ENCODE measurements at places on chromosomes 3 and 15.

GRCh38 chr15:48720646-48721045 lies 75.1 kb upstream of the FBN1 start:
- no peak for DNase-seq

GRCh38 chr3:192273001-192273696 lies 454.2 kb downstream of the FGF12 start:
- DNase-seq, result no peak

DNA sequence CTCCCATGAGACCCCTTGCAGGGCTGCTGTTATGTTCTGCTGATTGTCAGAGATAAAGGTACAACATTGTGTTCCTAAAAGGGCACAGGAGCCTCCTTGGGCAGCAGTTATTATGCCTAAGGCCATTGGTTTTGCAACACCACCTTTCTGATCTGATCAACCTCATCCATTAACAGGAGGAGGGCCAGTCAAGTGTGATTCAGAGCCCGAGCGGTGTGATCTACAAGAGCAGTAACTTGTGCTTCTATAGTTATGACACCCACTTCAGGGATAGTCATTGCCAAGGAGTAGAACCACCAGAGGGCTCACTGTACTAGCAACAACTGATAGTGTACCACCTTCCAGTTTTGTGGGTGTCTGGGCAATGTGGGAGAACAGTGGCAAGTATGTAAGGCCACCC lies 1457.9 kb upstream of the CADM2 start:
- no peak for DNase-seq

- DNase-seq, result no peak
These were observed 264.4 kb upstream of the NR2E3 start for GRCh38 chr15:71545923-71546322.

- peak; percentile 89 for DNase-seq
These were observed 1.4 kb upstream of the PRKCI start for GRCh38 chr3:170220871-170221270.

DNA sequence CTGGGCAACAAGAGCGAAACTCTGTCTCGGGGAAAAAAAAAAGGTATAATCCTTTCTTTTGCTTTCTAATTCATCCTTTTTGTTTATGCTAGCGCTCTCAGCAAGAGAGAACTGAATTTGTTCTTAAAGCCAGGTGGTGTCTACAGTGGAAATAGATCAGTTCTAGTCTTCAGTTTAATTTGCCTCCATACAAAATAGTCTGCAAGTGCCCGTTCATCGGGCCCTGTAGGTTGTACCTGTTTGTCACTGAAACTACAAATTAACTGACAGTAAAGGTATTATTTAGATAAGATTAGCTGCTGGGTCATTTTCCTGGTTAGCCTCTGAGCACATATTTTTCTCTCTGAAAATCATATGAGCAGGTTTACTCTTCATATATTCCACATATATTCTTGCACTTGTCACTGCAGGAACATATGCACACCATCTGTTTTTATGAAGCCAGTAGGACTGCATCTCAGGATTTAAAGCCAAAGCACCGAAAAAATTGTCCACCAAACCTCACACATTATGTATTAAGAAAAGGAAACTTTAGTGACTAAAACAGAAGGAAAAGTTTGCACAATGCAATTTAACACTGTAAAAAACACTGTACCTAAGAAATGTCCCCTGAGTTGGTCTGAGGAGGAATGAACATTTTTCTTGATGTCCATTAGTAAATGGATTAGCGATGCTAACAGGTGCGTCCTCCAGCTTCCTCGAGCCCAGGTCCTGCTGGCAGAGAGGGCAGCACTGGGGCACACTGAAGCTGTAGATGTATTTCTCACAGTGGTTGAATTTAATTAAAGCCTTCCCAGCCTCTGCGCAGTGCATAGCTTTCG lies 437 bp downstream of the MKRN2OS start:
- no peak for DNase-seq

DNA sequence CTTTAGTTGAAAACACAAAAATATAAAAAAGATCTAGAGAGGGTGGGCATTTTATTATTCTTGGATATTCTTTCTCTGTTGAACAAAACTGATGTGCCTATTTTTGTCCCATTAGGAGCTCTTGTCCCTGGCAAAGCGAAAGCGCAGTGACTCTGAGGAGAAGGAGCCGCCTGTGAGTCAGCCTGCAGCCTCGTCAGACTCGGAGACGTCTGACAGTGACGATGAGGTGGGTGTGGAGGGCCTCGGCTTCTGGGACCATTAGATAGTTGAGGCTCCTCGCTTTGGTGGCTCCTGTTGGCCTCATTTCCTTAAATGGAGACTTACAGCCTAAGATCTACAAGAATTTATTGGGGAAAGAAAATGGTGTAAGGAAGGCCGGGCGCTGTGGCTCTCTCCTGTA lies 21.3 kb downstream of the RTF1 start:
- no peak for DNase-seq

DNA sequence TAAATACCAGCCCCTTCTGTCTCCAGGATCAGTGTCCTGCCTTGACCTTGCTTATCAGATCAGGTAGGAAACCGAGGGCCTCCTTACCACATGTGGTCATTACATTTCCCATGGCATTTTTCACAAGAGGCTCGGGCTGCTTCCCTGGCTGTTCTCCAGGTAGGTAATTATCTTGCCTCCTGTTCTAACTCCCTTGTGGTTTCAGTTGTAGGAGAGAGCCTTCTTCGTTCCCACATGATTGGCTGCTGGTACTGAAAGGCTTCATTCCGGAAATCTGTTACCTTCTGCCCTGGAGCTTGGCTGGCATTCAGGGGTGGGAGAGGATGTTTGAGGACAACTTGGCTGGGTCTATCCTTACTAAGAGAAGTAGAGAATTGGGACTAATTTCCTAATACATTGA lies 46.8 kb upstream of the RORA start:
- no peak for DNase-seq

DNA sequence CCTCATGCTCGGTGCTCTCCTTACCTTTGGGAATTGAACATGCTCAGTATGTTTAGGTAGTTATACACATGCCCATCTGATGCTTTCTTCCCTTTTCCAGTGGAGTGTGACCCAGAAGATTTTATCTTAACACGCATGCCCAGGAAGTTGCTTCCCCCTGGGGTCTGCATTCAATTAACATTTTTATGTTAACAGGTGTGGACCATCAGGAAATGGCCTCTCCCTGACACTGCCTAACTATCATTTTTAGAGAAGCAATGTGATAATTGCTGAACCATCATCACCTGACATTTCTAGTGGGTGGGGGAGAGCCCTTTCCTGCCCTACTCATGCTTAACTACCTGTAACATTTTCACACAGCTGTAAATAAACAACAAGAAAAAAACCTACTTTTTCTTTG lies 55.1 kb upstream of the TGFBR2 start:
- DNase-seq, result no peak

- no peak for DNase-seq
These were observed 10.8 kb upstream of the SKIL start for GRCh38 chr3:170346481-170347392.

GRCh38 chr15:78243491-78243941 lies 9.2 kb upstream of the ACSBG1 start:
- no peak for DNase-seq

- DNase-seq, result no peak
These were observed 29.2 kb downstream of the SENP8 start for GRCh38 chr15:72147418-72147817.

- no peak for DNase-seq
These were observed 3.6 kb downstream of the CHDH start for GRCh38 chr3:53842436-53843194.

DNA sequence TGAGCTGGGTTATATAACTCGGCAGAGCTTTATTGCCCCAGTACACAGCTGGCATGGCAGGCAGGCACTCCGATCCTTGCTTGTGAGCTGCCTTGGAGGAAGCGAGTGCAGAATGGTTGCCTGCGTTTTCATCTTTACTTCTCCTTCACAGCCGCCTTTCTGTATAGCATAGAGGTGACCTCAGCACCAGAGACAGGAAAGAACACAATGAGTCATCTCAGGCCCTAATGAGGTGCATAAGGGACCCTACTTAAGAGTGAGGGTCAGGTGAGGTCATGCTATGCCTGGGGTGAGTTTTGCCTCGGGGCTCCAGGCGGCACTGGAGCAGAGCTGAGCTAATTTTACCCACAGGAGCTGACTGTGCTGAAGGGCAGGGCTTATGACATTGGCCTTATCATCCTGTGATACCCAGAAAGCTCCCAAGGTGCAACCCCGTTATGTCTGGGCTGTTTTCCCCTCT lies 43.5 kb downstream of the LPP start:
- DNase-seq, result no peak

DNA sequence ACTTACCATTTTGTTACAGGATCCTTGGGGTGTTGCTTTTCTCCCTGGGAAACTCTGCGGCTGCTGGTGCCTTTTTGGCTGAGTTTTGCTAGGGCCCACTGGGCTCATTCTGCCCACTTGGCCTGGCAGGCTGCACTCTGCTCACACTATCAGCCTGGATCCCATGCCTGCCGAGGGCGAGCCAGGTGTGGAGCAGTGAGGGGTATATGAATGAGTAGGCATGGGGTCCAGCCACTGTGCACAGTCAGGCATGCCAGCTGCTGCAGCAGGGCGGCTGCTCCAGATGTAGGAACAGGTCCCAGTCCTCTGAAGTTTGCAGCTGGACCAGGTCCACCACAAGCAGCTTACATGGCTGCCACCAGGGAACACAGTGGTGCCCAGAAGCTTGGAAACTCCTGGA lies 136.4 kb upstream of the CNTN3 start:
- DNase-seq, result no peak

- peak; percentile 2 for DNase-seq
These were observed 134.3 kb upstream of the RARB start for GRCh38 chr3:25293736-25294135.

DNA sequence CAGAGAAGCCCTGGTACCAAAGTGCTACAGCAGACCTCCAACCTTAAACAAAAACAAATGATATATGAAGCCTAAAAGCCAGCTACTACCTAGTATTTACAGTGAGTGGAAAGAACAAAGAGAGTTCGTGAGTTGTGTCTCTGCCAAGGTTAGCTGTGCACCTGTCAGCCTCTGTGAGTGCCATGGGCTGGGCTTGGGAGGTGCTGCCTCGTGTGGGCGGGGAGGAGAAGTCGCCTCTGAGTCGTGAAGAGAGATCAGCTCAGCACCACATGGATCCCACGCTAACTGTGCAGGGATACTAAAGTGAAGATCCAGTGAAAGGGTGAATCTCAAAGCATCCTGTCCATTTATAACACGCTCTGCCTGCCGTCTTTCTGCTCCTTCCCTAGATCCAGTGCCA lies 101.9 kb downstream of the CHDH start:
- peak; percentile 6 for DNase-seq

DNA sequence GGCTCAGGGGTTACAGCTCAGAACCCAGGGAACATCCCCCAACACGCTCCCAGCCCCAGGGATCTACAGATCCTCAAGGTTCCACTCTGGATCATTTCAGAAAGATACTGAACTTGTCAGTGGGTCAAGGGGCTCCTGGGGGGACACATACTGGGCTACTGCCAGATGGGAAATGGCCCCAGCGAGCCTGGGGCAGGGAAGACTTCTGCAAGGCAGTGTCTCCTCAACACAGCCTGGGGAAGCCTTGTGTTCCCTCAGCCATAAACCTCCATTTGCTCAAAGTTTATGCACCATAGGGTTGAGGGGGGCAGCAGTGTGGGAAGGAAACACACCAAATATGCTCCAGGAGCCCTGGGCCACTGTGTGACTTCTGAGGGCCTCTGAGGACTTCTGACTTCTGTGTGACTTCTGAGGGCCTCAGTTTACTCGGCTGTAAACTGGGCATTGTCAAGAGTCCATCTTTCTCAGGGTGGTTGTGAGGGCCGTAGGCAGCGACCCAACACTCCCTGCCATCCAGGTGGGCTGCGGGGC lies 58.4 kb downstream of the IQSEC1 start:
- DNase-seq, result no peak

- DNase-seq, result no peak
These were observed 184.5 kb downstream of the FNDC3B start for GRCh38 chr3:172223870-172224269.

GRCh38 chr3:60771766-60772165 lies 479.5 kb downstream of the FHIT start:
- no peak for DNase-seq

DNA sequence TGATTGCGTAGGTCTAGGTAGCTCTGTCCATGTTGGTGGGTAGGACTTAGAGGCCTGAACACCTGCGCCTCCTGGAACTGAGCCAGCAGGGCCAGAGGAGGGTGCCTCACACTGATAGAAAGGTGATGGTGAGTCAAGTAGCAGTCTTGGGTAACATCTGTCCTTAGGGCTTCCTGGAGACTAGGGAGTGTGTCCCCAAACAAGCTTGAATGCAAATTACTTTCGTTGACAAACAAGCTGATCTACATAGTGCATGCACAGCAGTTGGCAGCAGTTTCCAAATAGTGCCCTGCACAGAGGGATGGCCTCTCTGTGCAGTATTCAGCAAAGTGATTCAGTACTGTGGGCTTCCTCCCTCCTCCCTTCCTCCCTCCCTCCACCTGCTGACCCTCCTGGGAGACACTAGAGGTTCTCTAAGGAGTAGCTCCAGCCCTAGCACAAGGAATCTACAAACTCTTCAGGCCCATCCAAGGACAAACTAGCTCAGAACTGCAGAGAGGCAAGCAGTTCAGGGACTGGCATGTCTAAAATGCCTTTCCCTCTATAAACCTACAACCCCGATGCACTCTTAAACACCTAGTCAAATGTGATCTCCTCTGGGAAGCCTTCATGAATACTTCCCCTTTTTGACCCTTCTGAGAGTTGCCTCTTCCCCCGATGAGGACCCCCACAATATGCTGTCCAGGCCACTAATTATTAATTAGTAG lies 61.0 kb downstream of the TLE3 start:
- DNase-seq, result no peak

GRCh38 chr3:161371441-161372320 lies at the start of gene SPTSSB:
Gene SPTSSB, minus strand, starts transcription at chr3:161371517. Its CDS starts 25,194 bp downstream, at chr3:161346323.
- no peak for DNase-seq

DNA sequence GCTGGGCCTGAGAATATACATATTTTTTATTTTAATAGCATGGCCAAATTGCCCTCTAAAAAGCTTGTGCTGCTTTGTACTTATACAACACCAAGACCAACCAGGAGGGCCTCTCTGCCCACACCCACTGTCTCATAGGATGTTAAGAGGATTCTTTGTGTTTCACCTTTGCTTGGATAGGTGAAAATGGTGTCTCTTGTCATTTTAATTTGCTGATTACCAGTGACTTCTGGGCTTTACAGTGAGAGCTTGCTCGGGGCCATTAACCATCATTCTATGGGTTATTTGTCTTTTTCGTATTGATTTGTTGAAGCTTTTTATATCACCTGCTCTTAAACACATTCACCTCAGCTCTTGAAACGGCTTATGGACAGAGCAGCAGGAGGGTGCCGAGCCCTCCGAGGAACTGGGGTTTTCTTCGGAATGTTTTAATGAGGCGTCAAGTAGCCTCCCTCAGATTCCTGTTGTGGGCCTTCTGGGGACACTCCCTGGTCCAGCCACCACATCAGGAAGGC lies 10.5 kb downstream of the PTH1R start:
- DNase-seq, result no peak

- no peak for DNase-seq
These were observed 7.1 kb downstream of the RMDN3 start for GRCh38 chr15:40747685-40748631.

GRCh38 chr3:40502034-40502433 lies 3.8 kb upstream of the ZNF620 start:
- no peak for DNase-seq

- DNase-seq, result no peak
These were observed 23.4 kb downstream of the RFTN1 start for GRCh38 chr3:16490062-16490619.

- no peak for DNase-seq
These were observed 101.5 kb downstream of the SHQ1 start for GRCh38 chr3:72746430-72747411.
